ENCODE measurements at places on chromosomes 12 and 14. TPM values are rescaled to one million over a fixed set of nuclear protein-coding genes. Genes with fewer than 3 reads are reported as not detected.

Gene KRT79
- total RNA-seq = not detected

Gene TMCC3
- 4.4 TPM for total RNA-seq

Gene OVCH1
- not detected for total RNA-seq

Gene BTBD7
- total RNA-seq = 12.7 TPM

Gene ALDH2
- 73.9 TPM for total RNA-seq

Gene CLEC1B
- not detected for total RNA-seq

Gene NPFF
- total RNA-seq = not detected

Gene TTC5
- 27.0 TPM for total RNA-seq

Gene SLC39A2
- total RNA-seq = not detected

Gene VASH1
- 8.6 TPM for total RNA-seq

Gene FBRSL1
- total RNA-seq = 10.2 TPM

Gene SYNE3
- 0.55 TPM for total RNA-seq

Gene PDE3A
- not detected for total RNA-seq

GRCh38 chr12:69366796-69367195, 7.3 kb downstream of the YEATS4 start:
- no peak for DNase-seq

DNA sequence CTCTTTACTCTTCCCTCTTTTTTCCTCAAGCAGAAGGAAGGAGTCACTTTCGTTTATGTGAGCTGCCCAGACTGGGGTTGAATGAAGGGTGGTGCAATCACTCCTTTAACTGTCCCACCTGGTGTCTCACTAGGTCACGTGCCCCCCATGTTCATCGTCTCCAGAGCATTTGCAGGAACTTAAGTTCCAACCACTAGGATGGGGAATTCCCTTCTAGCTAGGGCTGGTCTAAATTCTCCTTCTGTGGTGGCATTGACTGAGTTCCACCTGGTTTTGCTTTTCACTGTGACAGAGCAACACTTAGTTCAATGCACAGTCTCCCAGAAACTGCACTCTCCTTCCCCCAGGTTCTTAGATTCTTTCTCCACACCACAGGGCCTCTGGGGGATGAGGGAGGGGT, 9.5 kb downstream of the FANCM start:
- no peak for DNase-seq

DNA sequence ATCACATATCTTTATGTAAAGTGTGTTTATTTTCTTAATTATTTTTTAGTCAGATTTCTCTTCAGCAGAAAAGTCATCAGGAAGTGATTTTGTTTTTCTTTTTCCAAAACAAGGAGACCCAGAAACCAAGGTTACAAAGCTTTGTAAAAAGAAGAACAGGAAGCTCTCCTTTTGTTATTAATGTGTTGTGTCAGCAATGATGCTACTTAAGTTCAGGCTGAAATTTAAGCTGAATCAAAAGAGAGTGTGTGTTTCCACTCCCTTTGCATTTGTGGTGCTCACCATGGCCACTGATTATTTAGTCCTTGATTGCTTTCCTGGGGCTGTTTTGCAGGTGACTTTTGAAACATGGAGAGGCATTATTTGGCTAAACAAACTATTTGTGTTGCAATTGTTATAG, 155.3 kb upstream of the ATP2B1 start:
- no peak for DNase-seq

DNA sequence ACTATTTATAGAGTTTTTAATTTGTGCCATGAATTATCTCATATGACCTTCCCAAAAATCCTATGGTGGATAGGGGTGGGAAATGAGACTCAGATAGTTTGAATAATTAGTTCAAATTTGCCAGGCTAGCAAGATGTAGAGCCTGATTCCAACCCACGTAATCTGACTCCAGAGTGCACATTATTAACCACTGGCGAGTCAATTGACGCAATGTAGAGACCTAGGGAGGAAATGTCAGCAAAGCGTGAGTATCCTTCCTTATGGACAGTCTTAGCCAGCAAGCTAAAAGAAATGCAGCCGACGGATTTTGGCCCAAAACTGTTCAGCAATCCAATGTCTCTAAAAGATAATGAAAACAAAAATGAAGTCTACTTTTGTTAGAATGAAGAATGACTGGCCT, 193.3 kb upstream of the KRR1 start:
- no peak for DNase-seq

- no peak for DNase-seq
Observed at GRCh38 chr14:91350813-91351511, 66.7 kb downstream of the CCDC88C start.

DNA sequence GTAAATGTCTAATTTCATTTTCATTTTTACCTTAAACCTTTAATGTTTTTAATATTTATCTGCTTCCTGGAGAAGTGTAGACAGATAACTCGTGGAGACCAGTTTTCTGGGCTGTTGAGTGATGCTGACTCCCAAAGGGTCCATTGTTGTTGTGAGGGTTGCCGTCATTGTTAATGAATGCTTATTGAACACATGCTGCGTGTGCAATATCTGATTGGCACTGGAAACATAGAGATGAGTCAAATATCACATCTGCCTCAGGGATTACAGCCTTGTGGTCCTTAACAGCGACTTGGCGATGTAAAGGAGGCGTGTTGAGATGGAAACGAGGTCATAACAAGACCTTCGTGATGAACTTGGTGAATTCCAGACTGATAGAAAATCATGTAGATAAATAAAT, 85.9 kb downstream of the FBXW8 start:
- DNase-seq = no peak

DNA sequence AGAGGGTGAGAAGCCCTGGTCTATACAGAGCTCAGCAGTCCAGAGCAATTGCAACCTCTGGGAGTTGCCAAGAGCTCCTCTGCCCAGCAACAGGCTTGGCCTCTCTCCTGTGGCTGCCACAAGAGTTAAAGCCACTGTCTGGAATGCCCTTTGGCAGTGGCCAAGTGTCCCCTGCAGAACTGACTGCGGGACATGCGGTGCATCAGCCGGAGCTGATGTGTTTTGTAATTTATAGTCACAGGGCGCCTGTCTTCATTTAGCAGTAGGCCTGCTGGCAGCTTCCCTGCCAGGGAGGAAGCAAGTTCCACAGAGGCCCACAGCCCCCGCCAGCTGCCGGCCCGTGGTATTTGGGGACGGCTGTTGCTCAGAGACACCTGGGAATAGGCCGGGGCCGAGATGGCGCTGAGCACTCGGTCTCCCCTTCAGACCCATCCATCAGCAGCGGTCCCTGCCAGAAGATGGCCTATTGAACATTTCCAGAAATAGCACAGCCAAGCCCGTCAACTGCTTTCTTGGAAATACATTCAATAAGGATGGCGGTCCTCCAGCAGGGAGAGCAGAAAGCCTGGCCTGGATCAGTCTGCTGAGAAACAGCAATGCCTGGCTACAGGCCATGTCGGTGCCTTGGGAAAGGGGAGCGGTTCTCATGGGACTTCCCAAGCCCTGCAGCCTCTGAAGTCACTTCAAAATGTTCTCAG, 217.4 kb downstream of the CRADD start:
- DNase-seq = peak; percentile 83

DNA sequence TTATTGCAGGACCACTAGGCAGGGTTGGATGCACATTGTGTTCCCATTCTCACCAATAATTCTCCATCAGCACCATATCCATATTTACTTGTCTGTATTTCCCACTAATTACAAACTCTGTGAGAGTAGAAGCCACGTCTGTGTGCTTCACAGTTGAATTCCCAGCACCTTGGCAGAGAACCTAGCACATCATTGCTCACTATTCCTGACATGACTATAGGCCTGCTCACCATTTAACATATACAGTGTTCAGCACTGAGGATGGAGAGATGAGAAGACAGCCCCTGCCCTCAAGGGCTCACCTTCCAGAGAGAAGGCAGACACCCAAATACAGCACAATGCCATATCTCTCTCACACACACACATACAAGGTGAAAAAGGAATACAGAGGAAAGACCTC, 5.0 kb downstream of the DAD1 start:
- DNase-seq = no peak

DNA sequence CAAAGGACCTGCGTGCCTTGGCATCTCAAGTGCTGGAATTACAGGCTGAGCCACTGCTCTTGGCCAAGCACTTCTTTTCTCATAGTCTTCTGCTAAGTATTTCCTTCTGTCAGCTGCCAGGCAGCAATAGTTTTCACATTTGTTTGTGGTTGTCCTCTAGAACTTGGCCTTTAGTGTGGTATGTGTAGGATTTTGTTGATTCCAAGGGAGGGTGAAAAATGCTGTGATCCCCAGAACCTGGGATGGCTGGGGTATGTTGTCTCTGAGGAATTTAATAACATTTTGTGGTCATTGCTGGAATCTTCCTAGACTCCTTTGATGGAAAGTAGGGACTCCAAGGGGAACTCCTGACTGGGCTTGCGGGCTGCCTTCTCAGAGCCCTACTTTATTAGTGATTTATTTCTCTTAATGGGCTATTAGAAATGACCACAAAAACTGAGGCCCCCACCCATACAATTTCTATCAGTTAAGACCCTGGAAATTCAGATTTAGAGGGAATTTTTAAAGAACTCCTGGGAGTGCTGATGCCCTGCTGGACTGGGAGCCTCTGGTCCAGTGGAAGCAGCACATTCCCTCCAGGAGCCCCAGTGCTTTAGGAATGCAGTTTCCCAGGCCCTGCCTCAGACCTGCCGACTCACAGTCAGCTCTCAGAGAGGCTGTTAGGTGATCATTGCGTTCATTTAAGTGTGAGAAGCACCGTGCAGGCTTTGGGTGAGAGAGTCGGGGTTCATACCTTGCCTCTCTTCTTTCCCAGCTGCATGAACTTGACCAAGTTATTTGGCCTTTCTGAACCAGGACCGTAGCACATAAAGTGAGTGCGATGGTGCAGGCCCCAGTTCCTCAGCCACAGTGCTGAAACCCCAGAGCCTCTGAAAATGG, 22.7 kb downstream of the TRAF3 start:
- DNase-seq = no peak

DNA sequence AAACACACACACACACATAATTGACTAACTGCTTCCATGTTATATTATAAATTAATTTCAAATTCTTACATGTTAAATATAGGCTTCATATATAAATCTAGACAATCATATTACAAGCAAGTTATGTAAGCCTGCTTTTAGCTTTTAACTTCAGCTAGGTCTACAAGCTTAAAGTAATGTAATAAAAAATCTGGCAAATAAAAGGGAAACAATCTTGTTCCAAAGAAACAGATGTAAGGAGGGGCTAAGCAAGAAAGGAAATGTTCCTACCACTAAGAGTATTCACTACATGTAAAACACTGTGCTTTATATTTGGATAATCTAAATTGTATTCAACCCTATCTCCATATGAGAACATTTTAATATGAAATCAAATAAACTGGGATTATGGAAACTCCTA, 110.4 kb downstream of the SLC6A15 start:
- no peak for DNase-seq

- DNase-seq = no peak
Observed at GRCh38 chr12:57009949-57010626, 3.7 kb upstream of the ZBTB39 start.

DNA sequence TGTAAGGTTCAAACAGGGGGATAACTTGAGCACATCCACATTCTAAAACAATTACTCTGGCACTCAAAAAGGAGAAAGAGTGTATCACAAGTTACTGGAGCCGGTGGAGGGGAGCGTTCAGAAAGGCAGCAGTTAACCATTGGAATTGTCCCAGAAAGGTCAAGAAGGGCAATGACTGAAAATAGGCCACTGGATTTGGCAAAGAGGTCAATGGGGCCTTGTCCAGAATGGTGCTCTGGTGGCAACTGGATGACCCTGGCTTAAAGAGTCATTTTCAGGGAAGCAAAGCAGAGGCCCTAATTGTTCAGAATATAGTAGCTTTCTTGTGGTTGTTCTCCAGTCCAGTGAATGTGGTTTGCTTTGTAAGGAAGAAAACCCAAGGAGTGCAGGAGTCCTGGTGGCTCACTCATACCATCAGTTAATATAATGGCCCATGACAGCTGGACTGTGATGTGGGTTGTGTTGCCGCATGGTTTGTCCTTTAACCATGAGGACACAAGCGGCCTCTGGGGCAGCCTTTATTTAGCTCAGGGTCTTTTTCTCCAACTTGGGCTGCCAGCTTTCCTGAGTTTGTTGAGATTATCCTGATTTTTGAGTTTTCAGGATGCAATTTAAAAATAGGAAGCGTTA, 142.8 kb upstream of the PELI2 start:
- DNase-seq = no peak

DNA sequence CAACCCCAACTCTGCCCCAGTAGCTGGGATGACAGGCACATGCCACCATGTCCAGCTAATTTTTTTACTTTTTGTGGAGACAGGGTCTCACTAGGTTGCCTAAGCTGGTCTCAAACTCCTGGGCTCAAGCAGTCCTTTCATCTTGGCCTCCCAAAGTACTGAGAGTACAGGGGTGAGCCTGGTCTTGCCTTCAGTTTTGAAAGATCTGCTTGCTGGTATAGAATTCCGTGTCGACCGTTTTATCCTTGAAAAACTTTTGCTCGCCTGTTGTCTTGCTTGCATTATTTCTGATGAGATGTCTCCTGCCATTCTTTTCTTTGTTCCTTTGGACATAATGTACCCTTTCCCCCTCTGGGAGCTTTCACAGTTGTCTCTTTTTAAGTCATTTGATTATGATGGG, 92.0 kb upstream of the DYNC1H1 start:
- no peak for DNase-seq

GRCh38 chr12:21992823-21993222, 51.6 kb upstream of the ABCC9 start:
- DNase-seq = no peak

DNA sequence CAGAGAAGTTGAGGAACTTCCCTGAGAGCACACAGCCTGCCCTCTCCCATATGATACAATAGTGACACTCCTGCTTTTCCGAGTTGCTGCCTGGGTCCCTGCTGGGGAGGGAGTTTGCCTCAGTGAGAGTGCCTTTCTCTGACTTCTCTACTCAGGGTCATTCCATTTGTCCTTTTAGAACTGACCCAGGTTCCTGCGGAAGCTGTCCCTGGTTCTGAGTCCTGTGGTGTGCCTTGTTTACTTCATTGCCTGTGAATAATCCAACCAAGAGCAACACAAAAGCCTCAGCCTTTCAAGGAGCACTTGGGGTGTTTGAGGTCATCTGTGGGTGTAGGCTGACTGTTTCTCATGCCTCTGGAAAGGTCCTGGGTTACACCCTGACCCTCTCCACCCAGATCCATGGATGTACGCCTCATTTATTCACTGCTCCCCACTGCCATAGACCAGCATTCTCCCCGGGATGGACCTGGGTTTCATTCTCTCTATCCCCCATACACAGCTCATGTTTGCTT, 13.6 kb downstream of the SERPINA1 start:
- no peak for DNase-seq

DNA sequence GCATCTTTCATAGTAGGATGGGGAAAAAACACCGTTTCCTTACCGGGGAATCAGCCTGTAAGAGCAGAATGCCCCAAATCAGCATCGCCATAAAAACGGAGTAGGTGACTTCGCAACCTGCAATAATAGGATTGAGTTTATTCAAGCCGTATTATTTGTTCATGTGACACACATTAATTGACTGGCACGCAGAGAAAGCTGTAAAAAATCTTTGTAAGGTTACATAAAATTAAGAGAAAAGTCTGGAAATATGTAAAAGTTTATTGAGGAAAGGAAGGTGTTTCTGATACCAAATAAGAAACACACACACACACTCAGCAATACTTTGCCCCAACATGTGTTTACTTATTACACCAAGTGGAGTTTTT, 628 bp upstream of the CAPRIN2 start:
- DNase-seq = no peak

- DNase-seq = no peak
Observed at GRCh38 chr12:78018171-78018910, 187.6 kb downstream of the NAV3 start.
